Foreskin fibroblast (primary cell): ENCODE measurements at places on chromosomes 4 and X.
A peak's percentile ranks its signal among the peaks of the same experiment; 100 is the strongest.

- DNase-seq: peak; percentile 85
Observed at GRCh38 chr4:110087070-110087708, 111.2 kb downstream of the ELOVL6 start.

GRCh38 chr4:128582427-128582870 is 227.1 kb upstream of the JADE1 start:
- no peak for DNase-seq

GRCh38 chr4:8850074-8850829 is 21.4 kb downstream of the HMX1 start:
- DNase-seq: no peak

DNA sequence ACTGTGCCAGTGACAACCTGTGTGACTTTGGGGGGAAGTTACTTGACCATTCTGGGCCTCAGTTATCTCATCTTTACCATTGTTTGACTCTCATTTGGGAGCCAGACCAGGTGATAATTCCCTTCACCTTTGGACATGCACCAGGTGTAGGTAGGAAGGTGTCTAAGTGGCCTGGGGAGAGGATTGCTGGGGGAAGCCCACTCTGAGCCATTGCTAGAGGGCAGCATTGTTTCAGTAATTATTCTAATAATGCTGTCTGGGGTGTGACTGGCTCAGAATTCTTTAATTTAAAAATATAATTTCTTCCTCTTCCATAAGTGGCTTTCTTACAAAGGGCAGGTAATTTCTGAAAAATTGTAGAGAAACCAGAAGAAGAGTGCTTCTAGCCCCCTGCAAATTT is 104.3 kb downstream of the RTL9 start:
- DNase-seq: peak; percentile 25

- DNase-seq: no peak
Observed at GRCh38 chrX:71996136-71996535, 85.5 kb downstream of the NHSL2 start.

DNA sequence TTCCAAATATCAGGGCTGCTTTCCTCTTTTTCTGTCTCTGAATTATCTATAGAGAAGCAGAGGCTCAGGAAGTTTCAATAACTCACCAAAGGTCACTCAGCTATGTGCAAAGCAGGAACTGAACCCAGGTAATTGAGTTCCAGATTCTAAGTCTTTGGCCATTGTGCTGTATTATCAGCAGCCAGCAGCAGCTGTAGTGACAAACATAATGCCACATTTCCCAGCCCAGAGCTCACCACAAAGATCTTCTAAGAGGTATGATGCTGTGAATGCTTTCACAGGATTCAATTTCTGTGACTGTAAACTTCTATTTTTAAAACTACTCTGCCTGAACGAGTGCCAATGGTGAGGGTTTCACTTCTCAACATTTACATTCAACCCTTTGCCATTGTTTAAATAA is 56.4 kb downstream of the SPOCK3 start:
- no peak for DNase-seq

DNA sequence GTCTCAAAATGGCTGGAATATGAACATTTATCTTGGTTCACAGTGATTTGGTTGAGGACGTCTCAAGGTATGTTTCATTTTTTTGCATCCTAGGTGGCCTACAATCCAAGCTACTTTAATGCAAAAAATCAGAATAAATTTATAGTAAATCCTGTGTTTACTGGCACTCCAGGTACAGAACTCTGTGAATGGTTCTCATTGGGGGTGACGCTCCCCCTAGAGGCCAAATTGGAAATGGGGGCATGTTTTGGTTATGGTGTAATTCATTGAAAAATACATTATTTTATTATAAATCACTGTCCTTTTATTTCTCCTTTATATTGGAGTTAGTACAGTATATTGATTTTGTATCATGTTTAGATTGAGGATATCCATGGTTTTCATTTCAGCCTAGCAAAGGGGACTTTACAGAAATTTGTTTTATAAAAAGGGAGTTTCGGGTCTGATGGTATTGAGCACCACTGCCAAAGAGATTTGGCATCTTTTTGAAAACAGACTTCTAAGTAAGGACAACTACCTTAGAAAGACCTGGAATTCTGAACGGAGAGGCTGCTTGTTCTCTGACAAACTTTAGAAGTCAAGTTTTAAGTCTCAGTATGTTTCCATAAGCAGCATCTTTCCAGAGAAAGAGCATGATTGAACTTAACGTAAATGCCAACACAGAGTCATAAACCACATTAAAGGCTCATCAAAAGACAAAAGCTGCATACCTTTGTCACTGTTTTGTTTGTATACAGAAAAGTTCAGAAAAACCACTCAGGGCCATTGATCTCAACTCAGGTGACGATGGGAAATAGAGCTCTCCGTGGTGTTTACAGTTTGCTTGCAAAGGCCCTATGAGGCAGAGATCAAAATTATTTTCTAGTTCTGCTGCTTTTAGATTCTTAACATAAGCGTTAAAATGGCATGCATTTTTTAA is 19.4 kb downstream of the MTM1 start:
- peak; percentile 6 for DNase-seq

- peak; percentile 19 for DNase-seq
Observed at GRCh38 chrX:74924449-74925224, 615 bp downstream of the NEXMIF start.

DNA sequence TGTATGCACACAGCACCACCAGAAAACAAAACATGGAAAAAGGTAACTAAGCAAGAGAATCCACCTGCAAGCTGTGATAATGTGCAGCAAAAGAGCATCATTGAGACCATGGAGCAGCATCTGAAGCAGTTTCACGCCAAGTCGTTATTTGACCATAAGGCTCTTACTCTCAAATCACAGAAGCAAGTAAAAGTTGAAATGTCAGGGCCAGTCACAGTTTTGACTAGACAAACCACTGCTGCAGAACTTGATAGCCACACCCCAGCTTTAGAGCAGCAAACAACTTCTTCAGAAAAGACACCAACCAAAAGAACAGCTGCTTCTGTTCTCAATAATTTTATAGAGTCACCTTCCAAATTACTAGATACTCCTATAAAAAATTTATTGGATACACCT is 90.2 kb downstream of the TET2 start:
- DNase-seq: no peak

DNA sequence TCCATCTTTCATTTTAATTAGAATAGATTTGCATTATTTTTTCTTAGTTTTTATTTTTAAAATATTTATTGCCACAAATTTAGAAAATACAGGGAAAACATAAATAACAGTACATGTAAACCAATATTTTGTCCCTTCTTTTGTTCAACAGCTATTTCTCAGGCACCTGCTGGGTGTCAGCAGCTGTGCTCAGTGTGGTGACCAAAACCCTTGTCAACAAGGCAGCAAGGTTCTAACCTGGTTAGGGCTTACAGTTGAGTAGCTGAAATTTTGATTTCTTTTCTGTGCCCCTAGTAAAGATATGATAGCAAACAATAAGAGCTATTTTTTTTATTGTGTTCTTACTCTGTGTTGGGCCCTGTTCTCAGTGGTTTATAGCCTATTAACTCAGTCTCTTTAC is 128.1 kb downstream of the PTTG2 start:
- no peak for DNase-seq

- no peak for DNase-seq
Observed at GRCh38 chr4:8559524-8560264, 20.5 kb upstream of the GPR78 start.

GRCh38 chr4:48949518-48950219 is 36.4 kb upstream of the CWH43 start:
- DNase-seq: peak; percentile 69

GRCh38 chr4:75063433-75063832 is 130.5 kb downstream of the PARM1 start:
- DNase-seq: no peak

GRCh38 chr4:137881641-137882040 is 349.3 kb upstream of the PCDH18 start:
- no peak for DNase-seq

DNA sequence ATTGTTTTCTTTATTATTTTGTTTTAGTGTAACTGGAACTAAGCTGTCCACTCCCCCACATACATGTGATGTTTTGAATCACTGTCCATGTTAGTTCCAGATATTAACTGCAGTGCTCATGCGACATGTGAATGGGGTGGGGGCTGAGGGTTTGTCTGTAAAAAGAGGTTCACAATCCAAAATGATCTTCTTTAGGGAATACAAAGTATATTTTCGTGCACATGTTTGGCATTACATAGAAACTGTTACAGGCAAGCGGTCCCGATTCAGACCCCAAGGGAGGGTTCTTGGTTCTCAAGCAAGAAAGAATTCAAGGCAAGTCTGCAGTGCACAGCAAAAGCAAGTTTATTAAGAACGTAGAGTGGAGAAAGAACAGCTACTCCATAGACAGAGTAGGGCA is 296.5 kb upstream of the CLNK start:
- DNase-seq: no peak

GRCh38 chr4:5004496-5004895 is 14.8 kb downstream of the CYTL1 start:
- DNase-seq: no peak

- peak; percentile 74 for DNase-seq
Observed at GRCh38 chr4:158624889-158625478, 46.7 kb downstream of the C4orf46 start.

DNA sequence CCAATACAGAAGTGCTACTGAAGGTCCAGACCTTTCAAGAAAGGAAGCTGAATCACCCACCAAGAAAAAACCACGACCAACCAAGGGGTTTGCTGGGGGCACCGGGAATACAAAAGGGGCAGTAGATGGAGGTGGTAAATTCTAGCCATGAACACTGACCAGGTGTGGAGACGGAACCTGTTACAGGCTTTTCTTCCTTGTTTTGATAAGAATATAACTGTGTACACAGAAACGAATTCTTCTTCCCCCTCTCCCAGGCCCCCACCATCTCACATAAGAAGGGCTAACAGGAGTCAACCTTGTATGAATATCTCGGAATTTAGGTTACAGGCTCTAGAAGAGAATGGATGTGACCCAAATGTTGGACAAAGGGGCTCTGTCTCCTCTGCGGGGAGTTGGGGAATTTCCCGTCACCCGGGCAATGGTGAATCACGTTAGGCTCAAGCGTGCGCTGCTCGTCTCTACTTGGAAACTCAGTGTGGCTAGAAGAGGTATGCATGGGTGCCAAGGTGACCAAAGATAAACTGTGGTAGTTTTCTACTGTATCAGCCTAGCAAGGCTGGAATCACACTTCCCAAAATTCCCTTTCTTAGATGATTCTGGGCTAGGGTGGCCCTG is 87.0 kb downstream of the AFAP1 start:
- no peak for DNase-seq

GRCh38 chr4:67273666-67274065 is 271.6 kb downstream of the CENPC start:
- DNase-seq: no peak

GRCh38 chrX:4663085-4663484 is 949.6 kb upstream of the PRKX start:
- DNase-seq: no peak

GRCh38 chrX:110015032-110015431 is 12.1 kb downstream of the TMEM164 start:
- DNase-seq: no peak

- DNase-seq: no peak
Observed at GRCh38 chr4:90215286-90215685, 88.1 kb downstream of the CCSER1 start.

DNA sequence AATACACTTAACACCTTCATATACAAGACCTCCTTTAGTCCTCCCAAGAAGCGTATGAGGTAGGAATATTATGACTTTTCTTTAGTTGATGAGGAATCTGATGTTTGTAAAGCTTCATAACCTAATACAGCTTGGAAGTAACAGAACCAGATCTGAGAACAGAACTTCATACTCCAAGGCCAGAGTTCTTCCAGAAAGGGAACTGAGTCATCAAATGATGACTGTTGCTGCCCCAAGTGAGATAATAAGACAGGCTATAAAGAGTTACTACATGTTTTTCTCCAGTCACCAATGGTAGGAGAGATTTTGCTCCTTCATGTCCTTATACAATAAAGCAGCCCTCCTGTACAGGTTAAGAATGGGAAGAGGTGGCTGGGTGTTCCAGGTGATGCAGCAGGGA is 74.3 kb upstream of the ANXA3 start:
- DNase-seq: peak; percentile 86

- DNase-seq: peak; percentile 89
Observed at GRCh38 chr4:124337874-124338273, 374.7 kb downstream of the ANKRD50 start.

- no peak for DNase-seq
Observed at GRCh38 chr4:19230906-19231545, 1020.7 kb upstream of the SLIT2 start.

GRCh38 chr4:75895744-75896314 is 6.4 kb downstream of the PPEF2 start:
- DNase-seq: peak; percentile 6

DNA sequence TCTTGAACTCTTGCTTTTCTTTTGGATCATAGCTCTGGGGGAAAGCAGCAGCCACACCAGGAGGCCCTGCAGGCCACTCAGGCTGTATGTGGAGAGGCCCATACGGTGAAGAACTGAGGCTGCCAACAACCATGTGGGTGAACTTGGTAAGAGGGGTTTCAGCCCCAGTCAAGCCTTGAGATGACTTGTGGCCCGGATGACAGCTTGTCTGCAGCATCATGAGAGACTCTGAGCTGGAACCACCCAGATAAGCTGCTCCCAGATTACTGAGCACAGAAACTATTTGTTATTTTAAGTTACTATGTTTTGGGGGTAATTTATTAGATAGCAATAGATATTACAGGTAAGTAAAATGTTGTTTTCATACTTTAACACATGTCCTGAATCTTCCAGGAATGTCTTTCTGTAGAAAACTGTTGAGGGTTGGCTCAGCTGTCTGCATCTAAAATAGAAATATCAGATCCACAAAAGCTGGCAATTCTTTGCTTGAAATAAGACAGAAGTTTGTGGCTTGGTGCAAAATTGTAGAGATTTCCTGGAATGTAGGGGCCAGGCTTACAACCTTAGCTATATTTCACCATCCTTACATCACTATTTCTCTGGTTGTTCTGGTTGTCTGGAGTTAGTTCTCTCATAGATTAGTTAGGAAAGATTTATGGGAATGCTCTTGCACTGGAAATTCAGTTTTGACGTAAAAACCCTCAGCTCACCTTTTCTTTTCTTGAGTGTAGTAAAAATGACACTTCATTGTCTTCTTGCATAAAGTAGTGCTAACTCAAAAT is 272.1 kb downstream of the RAPGEF2 start:
- no peak for DNase-seq

DNA sequence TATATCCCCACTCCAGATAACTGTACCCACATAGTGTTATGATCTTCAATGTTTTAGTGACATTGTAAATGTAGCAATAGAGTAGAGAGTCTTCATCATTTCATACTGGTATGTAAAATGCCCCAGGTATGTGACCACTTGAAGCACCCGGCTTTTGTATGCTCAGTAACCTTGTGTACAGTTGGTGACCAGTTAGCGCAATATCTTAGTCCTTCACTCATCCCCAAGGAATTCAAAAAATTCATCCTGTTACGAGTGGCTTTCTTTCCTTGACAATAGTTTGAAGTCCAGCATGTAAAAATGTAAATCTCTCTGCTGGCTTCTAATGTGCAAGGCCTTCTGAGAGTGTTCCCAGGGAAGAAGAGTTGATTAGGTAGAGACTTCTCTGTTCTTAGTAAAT is 145.6 kb downstream of the ARX start:
- peak; percentile 14 for DNase-seq

GRCh38 chr4:188484256-188484655 is 345.0 kb downstream of the TRIML1 start:
- DNase-seq: no peak
